ENCODE measurements at places on chromosomes 12 and 14. TPM values are rescaled to one million over a fixed set of nuclear protein-coding genes. Genes with fewer than 3 reads are reported as not detected.

The ZDHHC22 gene
- total RNA-seq = not detected

The TAS2R7 gene
- total RNA-seq = not detected

The PROX2 gene
- not detected for total RNA-seq

The SNRNP35 gene
- total RNA-seq = 26.6 TPM

The COL2A1 gene
- not detected for total RNA-seq

The LBHD2 gene
- not detected for total RNA-seq

The TMTC1 gene
- total RNA-seq = 41.4 TPM

DNA sequence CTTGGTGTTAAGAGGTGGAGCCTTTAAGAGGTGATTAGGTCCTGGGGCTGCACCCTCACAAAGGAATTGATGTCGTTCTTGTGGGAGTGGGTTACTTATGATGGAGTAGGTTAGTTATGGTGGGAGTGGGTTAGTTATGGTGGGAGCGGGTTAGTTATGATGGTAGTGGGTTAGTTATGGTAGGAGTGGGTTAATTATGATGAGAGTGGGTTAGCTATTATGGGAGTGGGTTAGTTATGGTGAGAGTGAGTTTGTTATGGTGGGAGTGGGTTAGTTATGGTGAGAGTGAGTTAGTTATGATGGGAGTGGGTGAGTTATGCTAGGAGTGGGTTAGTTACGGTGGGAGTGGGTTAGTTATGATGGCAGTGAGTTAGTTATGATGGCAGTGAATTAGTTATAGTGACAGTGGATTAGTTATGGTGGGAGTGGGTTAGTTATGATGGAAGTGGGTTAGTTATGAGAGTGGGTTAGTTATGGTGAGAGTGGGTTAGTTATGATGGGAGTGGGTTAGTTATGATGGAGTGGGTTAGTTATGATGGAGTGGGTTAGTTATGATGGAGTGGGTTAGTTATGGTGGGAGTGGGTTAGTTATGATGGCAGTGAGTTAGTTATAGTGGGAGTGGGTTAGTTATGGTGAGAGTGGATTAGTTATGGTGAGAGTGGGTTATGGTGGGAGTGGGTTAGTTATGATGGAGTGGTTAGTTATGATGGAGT, 22.6 kb upstream of the SFSWAP start:
- no peak for DNase-seq
- H3K4me1 ChIP-seq = no peaks in the 10 kb centered on the region
- peaks cover 25% of the 10 kb centered on the region for H3K27me3 ChIP-seq
- H3K27ac ChIP-seq = no peak overlapping the region
- H3K4me3 ChIP-seq = no peak overlapping the region

DNA sequence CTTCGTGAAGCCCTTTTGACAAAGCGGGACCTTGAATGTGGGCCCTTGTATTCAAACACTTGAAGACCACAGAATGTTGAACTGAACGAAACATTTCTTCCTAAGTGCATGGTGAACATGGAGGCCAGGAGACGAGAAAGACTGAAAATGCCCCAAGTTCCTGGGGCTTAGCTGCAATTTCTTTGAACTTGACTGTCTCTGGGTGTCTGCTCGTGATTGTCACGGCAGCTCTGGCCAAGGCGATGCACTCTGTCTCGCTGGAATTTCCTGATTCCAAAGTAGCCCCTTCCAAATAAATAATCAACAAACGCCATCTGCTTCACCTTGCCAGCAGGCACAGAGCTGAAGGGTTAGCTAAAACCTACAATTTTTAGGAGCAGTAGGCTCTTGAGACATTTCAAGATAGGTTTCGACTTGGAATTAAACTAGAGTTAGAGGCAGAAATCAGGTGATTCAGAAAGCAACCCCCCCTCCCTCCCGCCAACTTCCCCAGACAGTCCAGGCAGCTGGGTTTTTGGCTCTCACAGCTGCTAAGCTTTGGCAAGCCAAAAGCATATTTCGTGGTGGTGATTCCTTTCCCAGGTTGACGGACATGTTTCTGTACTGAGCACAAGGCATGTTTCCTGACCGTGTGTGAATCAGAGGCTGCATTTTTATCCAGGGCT, 13.5 kb upstream of the IRF2BPL start:
- no peak overlapping the region for H3K4me3 ChIP-seq
- H3K4me1 ChIP-seq = peaks cover 88% of the 10 kb centered on the region
- H3K27me3 ChIP-seq = no peaks in the 10 kb centered on the region

- H3K27me3 ChIP-seq = no peaks in the 10 kb centered on the region
- H3K27ac ChIP-seq = no peak overlapping the region
- no peaks in the 10 kb centered on the region for H3K36me3 ChIP-seq
- no peak for DNase-seq
- peaks cover 37% of the 10 kb centered on the region for H3K4me1 ChIP-seq
Observed at GRCh38 chr12:116135209-116135930, 142.1 kb downstream of the MED13L start.

DNA sequence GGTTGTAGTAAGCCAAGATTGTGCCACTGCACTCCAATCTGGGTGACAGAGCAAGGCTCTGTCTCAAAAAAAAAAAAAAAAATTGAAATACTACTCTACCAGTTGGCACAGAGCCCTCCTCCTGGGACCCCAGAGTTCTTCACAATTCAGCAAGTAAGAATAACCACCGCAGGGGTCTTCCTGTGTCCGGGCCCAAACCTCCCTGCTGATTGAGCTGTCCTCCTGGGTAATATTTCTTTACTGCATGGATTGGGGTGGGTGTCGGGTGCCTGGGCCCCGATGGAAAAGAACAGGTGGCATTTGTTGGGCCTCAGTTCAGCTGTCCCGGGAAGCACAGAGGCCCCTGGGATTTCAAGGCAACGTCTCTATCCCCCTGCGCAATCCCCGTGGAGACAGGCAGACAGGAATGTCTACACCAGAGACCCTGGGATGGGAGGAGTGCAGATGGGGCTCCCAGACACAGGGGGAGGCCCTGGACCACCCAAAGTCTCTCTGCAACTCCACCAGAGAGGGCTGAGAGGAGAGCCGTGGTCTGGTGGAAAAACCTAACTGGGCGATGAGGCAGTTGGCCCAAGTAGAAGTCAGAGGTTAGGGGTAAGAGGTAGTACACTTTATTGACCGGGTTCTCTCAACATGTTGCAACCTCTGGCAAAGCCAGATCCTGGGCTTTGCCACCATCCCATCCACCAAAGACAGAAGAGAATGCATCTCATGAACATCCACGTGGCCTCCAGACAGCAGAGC, 32.7 kb upstream of the VPS37B start:
- no peak overlapping the region for H3K4me3 ChIP-seq
- no peaks in the 10 kb centered on the region for H3K4me1 ChIP-seq
- H3K36me3 ChIP-seq = peaks cover 9% of the 10 kb centered on the region
- H3K27me3 ChIP-seq = no peaks in the 10 kb centered on the region
- DNase-seq = no peak

DNA sequence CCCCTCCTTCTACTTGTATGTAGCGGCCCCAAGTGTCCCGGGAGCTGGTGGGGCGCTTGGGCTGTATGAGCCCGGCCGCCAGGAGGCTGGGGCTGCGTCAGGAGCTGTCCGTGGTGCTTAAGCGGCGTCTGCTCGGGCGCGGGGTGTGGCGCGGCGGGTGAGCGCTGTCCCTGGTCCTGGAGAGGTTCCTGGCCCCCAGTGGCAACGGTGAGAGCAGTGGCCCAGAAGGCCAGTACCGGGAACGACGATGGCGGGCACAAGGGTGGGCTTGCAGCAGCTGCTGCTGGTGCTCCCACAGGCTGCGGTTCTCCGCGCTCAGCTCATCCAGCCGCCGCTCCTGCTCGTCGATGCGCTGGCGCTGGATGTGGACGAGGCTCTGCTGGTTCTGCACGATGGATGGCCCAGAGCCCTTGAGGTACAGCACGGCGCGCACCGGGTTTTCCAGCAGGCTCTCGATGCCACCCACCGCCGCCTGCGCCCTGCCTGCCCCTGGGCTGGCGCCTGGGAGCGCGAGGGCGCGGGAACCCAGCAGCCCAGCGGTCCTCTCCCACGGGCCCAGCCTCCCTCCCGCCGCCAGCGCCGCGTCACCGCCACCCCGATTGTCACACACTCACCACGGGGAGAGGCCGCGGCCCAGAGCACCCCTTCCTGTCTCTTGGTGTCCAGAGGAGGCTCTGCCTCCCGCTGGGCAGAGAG, 41.9 kb upstream of the FKBP4 start:
- H3K36me3 ChIP-seq = no peaks in the 10 kb centered on the region
- no peak overlapping the region for H3K4me3 ChIP-seq
- no peaks in the 10 kb centered on the region for H3K27me3 ChIP-seq

DNA sequence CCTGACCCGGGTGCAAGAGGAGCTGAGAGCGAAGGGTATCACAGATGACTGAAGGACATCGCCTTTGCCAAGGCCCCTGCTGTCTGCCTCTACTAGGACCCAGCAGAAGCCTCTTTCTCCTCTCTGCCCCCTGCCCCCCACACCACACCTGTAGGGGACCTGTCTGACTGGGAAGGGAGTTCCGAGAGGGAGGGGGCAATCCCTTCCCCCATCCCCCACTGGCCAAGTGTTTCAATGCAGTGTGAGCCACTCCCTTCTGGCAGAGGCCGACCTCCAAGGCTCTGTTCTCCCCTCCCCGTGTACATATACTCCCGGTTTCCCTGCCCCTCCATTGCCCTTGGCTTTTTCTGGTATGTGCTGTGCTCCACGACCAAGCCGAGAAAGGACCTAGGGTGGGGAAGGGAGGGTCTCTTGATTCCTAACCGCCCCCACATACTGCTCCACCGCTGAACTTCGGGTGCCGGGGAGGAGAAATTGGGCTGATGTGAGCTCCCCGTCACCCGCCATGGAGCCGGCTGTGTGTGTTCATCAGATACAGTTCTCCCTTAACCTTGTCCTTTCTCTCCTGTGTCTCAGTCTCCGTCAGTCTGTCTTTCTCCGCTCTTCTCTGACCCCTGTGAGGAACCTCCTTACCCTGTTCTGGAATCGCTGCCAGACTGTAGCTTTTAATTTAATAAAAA, 2.0 kb upstream of the ARHGEF25 start:
- no peaks in the 10 kb centered on the region for H3K36me3 ChIP-seq
- peak overlapping the region; percentile 72 for H3K27ac ChIP-seq
- peaks cover 18% of the 10 kb centered on the region for H3K4me1 ChIP-seq
- H3K27me3 ChIP-seq = no peaks in the 10 kb centered on the region

- no peak overlapping the region for H3K4me3 ChIP-seq
- no peaks in the 10 kb centered on the region for H3K4me1 ChIP-seq
- no peak for DNase-seq
Observed at GRCh38 chr12:84034871-84035270, 877.7 kb downstream of the SLC6A15 start.

- peaks cover 5% of the 10 kb centered on the region for H3K4me1 ChIP-seq
- H3K36me3 ChIP-seq = no peaks in the 10 kb centered on the region
Observed at GRCh38 chr14:20415782-20416206, 2.5 kb upstream of the TEP1 start.

- H3K27me3 ChIP-seq = no peaks in the 10 kb centered on the region
- H3K4me3 ChIP-seq = no peak overlapping the region
- DNase-seq = no peak
- peaks cover 16% of the 10 kb centered on the region for H3K4me1 ChIP-seq
- H3K27ac ChIP-seq = no peak overlapping the region
- H3K36me3 ChIP-seq = peaks cover 78% of the 10 kb centered on the region
Observed at GRCh38 chr12:56599797-56600196, 30.3 kb downstream of the BAZ2A start.

GRCh38 chr12:96069511-96070231, 34.3 kb upstream of the LTA4H start:
- no peak overlapping the region for H3K27ac ChIP-seq
- no peak overlapping the region for H3K4me3 ChIP-seq
- no peak for DNase-seq
- H3K4me1 ChIP-seq = no peaks in the 10 kb centered on the region
- H3K27me3 ChIP-seq = no peaks in the 10 kb centered on the region
- H3K36me3 ChIP-seq = no peaks in the 10 kb centered on the region

DNA sequence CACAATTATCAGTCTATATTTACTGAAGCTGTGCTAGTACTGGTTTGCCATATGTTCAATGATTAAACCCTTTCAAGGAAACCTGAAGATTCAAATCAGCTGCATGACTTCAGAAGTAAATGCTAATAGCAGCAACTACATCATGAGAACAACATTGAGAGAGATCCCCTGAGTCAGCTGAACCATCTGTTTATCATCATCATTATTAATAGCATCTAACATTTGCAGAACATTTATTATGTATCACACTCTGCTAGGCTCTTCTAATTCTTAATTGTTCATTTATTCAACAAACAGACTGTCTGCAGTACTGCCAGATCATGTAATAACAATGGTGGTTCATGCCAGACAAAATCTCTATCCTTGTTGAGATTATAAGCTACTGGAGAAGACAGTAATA, 157.4 kb downstream of the KLHL28 start:
- H3K4me1 ChIP-seq = no peaks in the 10 kb centered on the region
- H3K4me3 ChIP-seq = no peak overlapping the region
- no peaks in the 10 kb centered on the region for H3K36me3 ChIP-seq
- no peaks in the 10 kb centered on the region for H3K27me3 ChIP-seq

GRCh38 chr12:48990552-48990951, 8.6 kb downstream of the DDN start:
- H3K4me1 ChIP-seq = peaks cover 6% of the 10 kb centered on the region
- no peak overlapping the region for H3K27ac ChIP-seq
- H3K36me3 ChIP-seq = no peaks in the 10 kb centered on the region
- DNase-seq = no peak
- H3K27me3 ChIP-seq = peaks cover 9% of the 10 kb centered on the region

DNA sequence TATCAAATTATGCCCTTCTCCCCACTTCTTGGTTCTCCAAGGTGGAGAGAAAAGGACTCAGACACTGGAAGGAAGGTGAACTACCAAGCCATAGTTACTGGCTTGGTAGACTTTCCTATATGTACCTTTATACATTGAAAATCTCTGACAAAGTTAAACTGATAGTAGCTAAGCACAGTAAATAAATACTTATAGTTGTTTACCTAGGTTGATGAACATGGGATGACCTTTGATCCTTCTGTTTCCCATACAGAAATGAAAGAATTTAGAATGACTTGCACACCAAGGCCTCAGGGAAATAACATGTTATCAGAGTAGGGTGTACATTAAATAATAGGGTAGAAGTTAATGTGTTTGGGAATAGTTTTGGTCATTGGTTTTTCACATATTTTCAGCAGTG, 6.7 kb downstream of the ARHGAP5 start:
- no peaks in the 10 kb centered on the region for H3K36me3 ChIP-seq
- H3K4me3 ChIP-seq = no peak overlapping the region
- H3K27ac ChIP-seq = no peak overlapping the region
- no peak for DNase-seq
- peaks cover 68% of the 10 kb centered on the region for H3K4me1 ChIP-seq

DNA sequence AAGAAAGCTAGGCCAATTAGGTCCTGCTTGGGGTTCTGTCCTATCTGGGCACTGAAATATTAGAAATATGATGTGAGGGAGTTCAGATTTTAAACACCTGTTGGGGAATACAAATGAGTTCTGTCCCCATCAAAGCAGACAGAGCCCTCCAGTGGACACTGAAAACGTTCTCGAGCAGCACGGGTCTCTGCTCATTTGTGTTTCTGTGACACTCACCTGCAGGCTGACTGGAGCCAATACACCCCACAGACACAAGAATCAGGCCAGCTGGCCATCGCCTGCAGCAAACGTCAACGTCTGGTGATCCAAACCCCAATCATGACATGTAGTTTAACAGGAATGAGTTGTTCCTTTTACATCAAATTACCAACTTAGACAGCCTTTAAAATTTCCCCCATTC, 493.4 kb upstream of the TMEM132C start:
- H3K4me1 ChIP-seq = no peaks in the 10 kb centered on the region
- no peak overlapping the region for H3K4me3 ChIP-seq
- H3K27ac ChIP-seq = no peak overlapping the region

- no peak overlapping the region for H3K27ac ChIP-seq
- peaks cover 12% of the 10 kb centered on the region for H3K27me3 ChIP-seq
- DNase-seq = no peak
Observed at GRCh38 chr12:113639474-113639873, 167.8 kb upstream of the LHX5 start.

- H3K4me1 ChIP-seq = no peaks in the 10 kb centered on the region
- H3K27ac ChIP-seq = no peak overlapping the region
- H3K4me3 ChIP-seq = no peak overlapping the region
- DNase-seq = peak; percentile 43
- no peaks in the 10 kb centered on the region for H3K27me3 ChIP-seq
Observed at GRCh38 chr14:93906341-93907329, 20.5 kb upstream of the FAM181A start.
